ENCODE measurements at places on chromosomes 3 and 15. TPM values are rescaled to one million over a fixed set of nuclear protein-coding genes. Genes with fewer than 3 reads are reported as not detected.

DNA sequence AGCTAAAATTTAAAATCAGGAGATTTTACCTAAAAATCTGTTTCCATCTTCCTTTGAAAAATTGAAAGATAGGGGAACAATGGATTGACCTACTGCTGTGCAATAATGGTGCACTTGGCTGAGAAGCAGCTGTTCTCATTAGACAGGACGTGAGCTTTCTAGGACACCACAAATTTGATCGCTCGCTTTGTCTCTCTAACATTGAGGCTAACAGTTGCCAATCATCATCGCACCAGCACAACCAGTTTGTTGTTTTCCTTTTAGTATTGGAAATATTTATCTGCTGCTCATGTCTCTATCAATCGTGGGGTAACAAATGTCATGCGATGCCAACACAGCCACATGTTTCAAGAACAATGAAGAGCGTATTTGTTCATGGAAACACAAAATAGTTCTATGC, 228.8 kb upstream of the P2RY1 start:
- ATAC-seq: no peak

GRCh38 chr15:65421360-65422215, 1.2 kb downstream of the IGDCC4 start:
- peak; percentile 13 for ATAC-seq

GRCh38 chr3:39097716-39098472, 9.5 kb downstream of the GORASP1 start:
- ATAC-seq: no peak

- ATAC-seq: no peak
These were observed 62.8 kb downstream of the MDFIC2 start for GRCh38 chr3:70249509-70250160.

GRCh38 chr15:69074843-69075224, 60.3 kb downstream of the NOX5 start:
- ATAC-seq: peak; percentile 56

DNA sequence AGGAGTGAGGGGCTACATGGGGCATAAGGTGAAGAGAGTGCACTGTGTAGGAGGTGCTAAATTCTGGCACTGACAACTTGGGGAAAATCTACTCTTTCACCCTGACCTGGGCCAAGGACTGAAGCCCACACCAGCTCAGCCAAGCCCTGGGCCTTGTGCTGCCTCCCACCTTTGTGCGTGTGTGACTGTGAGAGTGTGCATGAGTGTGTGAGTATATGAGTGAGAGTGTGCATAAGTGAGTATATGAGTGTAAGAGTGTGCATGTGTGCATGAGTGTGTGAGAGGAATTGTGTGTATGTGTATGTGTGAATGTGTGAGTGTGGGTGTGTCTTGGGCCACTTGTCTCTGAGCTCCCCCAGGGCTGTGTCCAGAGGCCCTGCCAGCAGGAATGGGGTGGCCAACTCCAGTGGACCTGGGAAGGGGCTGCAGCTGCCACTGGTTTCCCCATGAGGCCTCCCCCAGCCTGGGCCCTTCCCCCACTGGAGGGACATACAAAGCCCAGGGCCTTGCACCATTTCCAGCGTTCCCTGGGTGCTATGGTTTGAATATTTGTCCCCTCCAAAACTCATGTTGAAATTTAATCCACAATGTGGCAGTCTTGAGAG, 15.2 kb downstream of the C3orf22 start:
- no peak for ATAC-seq

DNA sequence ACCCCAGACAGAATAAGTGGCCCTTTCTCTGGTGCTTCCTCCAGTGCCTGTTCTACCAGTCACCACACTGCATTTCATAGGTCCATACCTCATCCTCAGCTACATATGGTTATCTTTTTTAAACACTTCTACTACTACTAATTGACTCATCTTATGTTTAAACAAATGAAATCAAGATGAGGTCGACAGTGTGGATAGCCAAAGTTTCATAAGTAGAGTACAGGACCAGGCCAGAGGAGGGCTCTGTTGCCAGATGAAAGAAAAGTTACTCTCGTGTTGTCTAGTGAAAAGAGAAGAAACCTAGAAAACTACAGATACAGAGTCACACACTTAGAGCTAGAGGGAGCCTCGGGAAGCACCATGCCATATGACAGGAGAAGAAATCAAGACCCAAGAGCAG, 296.1 kb downstream of the VPS13C start:
- ATAC-seq: peak; percentile 64

DNA sequence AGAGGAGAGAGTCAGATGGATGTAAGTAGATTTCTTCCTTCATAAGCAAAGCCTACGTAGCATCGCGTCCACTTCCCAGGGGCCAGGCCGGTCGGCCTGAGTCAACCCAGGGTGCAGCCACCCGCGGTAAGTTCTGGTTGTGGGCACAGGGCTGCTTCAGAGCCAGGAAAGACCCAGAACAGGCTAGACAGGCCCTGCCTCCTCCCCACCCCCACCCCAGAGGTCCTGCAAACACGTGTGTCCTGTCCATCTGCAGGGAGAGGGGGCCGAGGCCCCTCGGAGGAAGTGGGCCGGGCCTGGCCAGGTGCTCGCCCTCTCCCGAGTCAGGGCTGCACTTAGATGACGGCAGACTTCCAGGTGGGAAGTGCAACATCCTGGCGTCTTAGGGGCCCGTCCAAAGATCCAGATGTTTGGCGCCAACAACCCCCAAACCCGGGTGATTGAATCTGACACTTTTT, 100.8 kb upstream of the ALDH1A3 start:
- ATAC-seq: no peak

DNA sequence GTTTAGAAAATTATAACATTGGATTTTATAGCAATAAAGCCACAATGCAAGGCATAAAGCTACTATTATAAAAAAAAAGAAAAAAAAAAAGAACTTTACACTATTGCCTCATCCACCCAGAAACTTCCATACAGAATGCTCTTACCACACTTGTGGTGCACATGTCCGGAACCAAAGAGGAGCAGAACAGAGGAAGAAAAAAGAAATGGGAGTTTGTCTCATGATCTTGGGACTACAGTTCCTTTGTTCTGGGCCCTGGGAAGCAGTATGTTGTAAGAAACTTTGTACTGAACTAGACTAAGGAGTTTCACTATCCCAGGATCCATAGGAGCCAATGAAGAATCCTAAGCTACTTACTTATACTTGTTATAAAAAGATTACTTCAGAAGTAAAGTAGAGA, 36.1 kb downstream of the FMN1 start:
- no peak for ATAC-seq

DNA sequence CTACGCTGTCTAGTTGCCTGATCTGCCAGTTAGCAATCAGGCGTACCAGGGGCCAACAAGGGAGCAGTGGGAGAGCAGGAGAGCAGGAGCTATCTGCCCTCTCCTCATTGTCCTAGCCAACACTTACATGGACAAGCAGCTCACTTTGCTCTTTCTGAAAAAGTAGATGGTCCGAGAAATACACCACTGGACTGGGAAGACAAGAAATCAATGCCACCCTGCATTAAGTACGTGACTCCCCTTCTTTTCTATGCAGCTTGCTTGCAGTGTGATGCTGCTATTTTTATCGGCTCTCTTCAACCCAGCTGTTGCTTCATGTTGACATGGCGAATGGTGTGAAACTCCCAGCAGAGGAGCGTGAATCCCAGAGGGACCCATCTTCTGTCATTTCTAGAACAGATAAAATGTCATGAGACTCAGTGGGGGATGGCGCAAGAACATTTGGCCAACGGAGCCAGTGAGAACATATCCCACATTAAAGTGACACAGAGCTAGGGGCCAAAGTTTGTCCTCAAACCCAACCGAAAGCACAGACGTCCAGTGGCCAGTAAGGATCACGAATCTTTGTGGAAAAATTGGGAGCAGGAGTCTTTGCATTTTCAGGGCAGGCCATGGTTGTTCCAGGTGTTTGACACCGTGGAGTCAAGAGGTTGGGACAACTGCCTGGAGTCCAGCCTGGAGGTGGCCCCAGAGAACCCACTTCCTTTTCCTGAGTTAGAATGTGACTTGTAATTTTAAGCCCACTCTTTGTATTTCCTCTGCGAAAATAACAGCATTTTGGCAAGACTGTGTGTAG, 53.7 kb upstream of the MEF2A start:
- ATAC-seq: no peak

DNA sequence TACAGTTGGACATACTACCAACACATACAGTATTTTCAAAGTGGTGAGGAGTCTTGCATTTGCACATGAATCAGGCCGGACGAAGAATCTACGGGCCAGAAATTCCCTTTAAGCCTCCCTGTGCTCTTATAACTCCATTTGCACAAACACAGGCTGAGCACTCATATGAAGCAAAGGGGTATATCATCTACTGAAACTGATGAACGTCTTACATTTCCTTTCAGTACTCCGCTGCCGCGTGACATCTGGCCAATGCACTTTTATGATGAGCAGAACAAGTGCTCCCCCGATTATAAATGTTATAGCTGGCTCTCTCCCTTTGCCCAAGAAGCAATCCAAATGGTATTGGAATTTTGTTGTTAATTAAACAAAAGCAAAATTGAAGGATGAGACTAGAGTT, 110.3 kb upstream of the ICE2 start:
- no peak for ATAC-seq

DNA sequence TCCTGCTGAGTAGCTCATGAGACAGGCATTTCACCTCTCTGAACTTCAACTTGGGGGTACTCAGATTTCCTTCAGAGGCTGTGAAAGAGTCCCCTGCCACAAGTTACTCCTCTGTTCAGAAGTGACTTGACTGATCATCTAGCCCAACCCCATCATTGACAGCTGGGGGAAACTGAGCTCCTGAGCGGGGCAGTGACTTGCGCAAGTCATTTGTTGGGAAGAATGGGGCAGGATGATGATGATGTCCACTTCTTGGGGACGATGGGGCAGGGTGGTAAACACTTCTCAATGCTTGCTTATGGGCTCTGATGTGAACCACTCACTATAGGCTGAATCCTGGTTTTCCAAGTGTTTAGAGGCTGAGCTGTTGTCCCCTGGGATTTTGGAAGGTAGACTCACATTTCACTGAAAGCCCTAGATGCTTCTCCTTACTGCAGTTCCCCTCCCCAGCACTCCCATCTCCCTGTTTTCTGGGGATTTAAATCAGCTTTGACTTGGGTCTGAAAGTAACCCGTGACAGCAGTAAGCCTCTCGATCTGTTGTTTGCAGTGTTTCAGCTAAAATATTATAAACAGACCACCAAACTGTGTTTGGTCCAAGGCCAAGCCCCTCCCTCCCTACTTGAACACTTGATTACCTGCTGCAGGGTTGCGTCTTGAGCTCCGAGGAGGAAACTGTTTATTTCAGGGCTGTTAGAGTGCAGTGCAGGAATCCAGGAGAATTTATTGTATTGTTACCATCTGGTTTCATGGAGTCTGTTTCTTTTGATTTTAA, 25.1 kb downstream of the SMAD3 start:
- no peak for ATAC-seq

DNA sequence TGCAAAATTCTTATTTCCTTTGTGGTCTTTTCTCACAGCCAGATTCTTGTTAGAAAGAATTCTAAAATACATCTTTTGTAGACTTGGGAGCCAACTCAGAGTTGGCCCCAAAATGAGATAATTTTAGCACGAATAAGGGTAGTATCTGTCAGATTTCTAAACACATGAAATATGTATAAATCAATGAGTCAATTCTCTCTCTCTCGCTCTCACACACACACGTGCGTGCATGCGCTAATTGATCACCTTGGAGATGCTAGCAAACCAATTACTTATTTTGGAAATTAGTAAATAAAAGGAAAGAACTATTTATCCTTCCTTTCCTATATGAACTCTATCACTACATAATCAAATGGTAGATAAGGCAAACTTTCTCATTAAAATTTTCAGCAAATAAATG, 32.9 kb upstream of the PIK3R4 start:
- no peak for ATAC-seq

DNA sequence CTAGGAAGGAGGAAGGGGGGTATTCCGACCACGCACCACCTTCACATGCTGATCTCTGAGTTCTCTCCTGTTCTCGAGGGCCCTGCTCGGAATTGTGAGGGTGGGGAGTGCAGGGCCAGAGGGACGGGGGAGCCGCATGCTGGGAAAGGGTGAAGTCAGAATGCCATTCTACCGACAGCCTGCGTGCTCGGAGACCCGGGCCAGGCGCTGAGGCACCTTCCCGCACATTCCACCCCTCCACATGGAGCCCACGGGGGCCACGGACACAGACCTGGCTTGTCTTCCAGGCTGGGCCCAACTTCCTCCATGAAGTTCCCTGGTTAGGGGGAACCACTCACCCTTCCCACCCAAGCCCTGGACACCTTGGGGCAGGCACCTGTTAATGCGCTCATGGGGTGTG, 28.7 kb upstream of the PIGZ start:
- no peak for ATAC-seq

DNA sequence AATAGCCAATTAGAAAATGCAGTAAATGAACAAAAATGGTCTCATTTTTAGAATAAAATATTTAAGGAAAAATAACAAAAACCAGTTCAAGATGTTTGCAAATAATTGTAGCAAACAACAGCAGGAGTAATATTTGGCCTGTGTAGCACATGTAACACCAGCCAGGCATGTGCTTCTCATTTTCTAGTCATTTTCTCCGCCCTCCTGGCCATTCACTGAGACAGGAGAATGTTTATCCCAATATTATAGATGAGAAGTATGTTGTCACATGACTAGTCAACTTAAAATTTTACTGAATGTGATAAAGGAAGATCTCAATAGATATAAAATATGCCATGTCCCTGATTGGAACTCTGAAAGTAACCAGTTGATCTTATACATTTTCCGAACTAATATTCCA, 7.8 kb upstream of the ATP10A start:
- no peak for ATAC-seq

DNA sequence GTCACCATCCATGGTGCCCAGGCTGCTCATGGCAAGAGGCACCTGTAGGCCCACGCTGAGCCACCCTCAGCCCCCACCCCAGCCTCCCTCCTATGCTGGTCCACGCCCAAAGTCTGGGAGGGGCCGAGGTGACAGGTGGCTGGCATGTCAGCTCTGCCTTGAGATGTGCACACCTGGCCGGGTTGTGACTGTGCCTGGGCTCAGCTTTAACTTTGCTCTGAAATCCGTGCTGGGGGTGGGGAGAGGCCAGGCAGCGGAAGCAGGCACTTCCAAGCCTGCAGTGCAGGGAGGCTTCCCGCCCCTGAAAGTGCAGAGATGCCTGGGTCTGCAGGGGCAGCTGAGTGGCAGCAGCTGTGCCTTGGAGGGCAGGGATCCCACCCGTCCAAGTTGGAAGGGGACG, 1124.8 kb downstream of the SI start:
- no peak for ATAC-seq

GRCh38 chr3:25885544-25885943, 95.7 kb downstream of the OXSM start:
- ATAC-seq: no peak

The RSL24D1 gene
- 47.7 TPM for total RNA-seq

The CDHR4 gene
- total RNA-seq: not detected

The UBR1 gene
- total RNA-seq: 9.1 TPM

The CYP19A1 gene
- not detected for total RNA-seq

The FMN1 gene
- total RNA-seq: 4.6 TPM

The RBP2 gene
- total RNA-seq: not detected

All from esophagus mucosa (tissue), 1 donor.